Activated CD8-positive, alpha-beta T cell treated with anti-CD3 and anti-CD28 coated beads for 36 hours (primary cell): ENCODE measurements at places on chromosomes 2 and 18. TPM values are rescaled to one million over a fixed set of nuclear protein-coding genes. Genes with fewer than 3 reads are reported as not detected.

GRCh38 chr2:650343-651310 is 26.6 kb downstream of the TMEM18 start:
- DNase-seq = no peak
- no peaks in the 10 kb centered on the region for H3K27me3 ChIP-seq
- H3K27ac ChIP-seq = no peak overlapping the region
- peaks cover 16% of the 10 kb centered on the region for H3K4me1 ChIP-seq
- H3K4me3 ChIP-seq = no peak overlapping the region

DNA sequence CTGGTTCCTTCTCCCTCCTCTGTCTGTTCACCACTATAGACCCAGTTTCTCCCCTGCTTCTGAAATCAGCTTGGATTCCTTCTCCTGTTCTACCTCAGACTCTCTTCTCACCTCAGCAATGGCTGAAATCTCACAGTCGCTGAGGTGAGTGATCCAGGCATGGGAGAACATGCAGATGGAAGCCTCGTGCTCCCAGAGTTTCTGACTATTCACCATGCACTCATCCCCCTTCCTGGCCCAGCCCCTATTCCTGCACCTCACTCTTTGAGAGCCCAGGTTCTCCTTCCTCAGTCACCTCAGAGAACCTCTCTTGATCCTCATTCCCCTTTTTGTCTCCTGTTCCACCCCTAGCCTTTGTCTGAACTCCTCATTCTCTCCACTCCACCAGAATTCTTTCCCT is 78.5 kb downstream of the SPTBN1 start:
- H3K27ac ChIP-seq = no peak overlapping the region
- H3K4me3 ChIP-seq = no peak overlapping the region
- no peaks in the 10 kb centered on the region for H3K27me3 ChIP-seq
- DNase-seq = no peak
- H3K4me1 ChIP-seq = peaks cover 3% of the 10 kb centered on the region
- H3K36me3 ChIP-seq = no peaks in the 10 kb centered on the region

GRCh38 chr2:138779406-138779780 is 797 bp downstream of the NXPH2 start:
- H3K27me3 ChIP-seq = peaks cover 36% of the 10 kb centered on the region
- H3K36me3 ChIP-seq = no peaks in the 10 kb centered on the region
- no peak overlapping the region for H3K4me3 ChIP-seq
- H3K27ac ChIP-seq = no peak overlapping the region
- peaks cover 3% of the 10 kb centered on the region for H3K4me1 ChIP-seq

DNA sequence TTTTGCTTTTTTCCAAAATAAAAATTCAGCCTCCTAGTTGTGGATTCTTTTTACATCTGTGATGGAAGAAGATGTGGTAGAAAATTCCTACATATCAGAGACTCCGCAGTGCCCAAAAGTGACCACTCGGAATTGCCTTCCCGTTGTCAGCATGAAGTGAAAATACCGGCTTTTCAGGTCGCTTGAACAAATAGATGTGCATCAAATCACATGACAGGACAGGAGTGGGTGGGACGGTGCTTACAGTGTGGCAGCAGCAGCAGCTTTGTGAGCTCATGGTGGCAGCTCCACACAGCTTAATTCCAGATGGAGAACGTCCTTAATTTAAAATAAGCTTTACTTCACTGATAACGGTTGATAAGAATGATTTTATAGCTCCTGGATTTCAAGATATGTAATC is 20.3 kb downstream of the SALL3 start:
- no peak overlapping the region for H3K4me3 ChIP-seq
- H3K4me1 ChIP-seq = no peaks in the 10 kb centered on the region
- H3K27ac ChIP-seq = no peak overlapping the region
- H3K36me3 ChIP-seq = no peaks in the 10 kb centered on the region
- no peak for DNase-seq

- DNase-seq = no peak
- H3K4me3 ChIP-seq = no peak overlapping the region
- H3K4me1 ChIP-seq = no peaks in the 10 kb centered on the region
- H3K27ac ChIP-seq = no peak overlapping the region
Observed at GRCh38 chr2:123451542-123451941, 573.5 kb upstream of the CNTNAP5 start.

Gene MPV17
- total RNA-seq = 72.3 TPM

Gene LYPD6
- total RNA-seq = not detected

Gene SAG
- not detected for total RNA-seq
